ENCODE measurements at places on chromosomes 1 and 21.

GRCh38 chr1:46379996-46380395, 14.1 kb upstream of the FAAH start:
- DNase-seq, result no peak

- peak; percentile 86 for DNase-seq
Observed at GRCh38 chr1:906600-907420, 16.9 kb upstream of the SAMD11 start.

GRCh38 chr1:155062702-155063411, 683 bp upstream of the EFNA4 start:
- peak; percentile 87 for DNase-seq

- no peak for DNase-seq
Observed at GRCh38 chr1:191615101-191615821, 543.0 kb upstream of the RGS18 start.

- DNase-seq, result peak; percentile 62
Observed at GRCh38 chr1:34833711-34834110, 25.8 kb downstream of the SMIM12 start.

DNA sequence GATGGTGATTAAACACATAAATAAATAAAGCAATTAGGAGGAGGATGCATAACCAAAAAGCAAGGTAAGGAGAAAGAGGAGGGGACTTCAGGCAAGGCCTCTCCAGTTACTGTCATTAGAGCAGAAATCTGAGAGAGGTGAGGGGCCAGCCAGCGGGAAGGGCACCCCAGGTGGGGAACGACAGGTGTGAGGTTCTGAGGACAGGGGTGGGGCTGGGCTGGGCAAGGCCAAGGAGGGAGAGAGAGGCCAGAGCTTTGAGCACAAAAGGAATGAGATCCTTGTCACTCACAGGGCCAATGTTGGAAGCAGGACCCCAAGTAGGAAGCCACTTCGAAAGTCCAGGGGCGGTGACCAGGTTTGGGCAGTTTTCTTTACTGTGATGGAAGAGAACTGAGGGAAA, 182.2 kb upstream of the RAB4A start:
- no peak for DNase-seq

DNA sequence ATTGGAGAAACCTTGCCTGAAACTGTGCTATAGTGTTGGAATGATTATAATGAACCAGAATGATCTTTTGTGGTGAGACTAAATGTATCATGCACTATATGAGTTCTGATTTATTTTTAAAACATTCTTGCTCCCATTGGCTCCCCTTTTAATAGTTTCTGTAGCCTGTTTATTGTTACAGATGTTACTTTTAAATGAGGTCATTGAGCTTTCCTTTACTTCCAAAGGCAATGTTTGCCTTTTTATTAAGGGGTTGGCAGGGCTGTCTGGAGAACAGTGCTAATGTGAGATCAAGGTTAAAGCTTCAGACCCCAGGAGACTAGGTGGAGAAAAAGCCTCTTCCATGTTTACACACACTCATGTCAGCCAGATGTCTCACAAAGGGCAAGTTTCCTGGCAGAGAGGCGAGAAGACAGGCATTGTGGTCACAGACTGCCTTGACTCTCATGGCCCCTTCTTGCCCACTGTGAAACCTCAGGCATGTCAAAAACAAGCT, 120.6 kb upstream of the RAVER2 start:
- DNase-seq, result no peak

- DNase-seq, result no peak
Observed at GRCh38 chr1:210684466-210685294, 356.0 kb downstream of the HHAT start.

DNA sequence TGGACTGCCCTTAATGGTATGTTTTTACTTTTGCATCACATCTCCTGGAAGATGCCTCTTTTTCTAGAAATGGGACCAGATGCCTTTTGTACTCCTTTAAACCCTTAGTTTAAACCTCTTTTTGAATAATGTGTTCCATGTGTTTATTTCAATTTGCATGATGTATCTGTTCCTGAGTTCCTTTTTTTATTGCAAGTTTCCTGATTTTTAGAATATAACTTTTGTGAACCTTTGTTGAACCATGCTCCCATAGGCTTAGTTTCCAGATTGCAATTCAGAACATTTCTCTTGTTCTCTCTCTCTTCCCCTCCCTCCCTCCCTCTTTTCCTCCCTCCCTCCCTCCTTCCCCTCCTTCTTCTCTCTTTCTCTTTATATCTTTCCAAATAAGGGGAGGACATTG, 81.9 kb downstream of the RGL1 start:
- DNase-seq, result no peak

GRCh38 chr21:45158491-45159423, 84.4 kb downstream of the ADARB1 start:
- DNase-seq, result no peak

DNA sequence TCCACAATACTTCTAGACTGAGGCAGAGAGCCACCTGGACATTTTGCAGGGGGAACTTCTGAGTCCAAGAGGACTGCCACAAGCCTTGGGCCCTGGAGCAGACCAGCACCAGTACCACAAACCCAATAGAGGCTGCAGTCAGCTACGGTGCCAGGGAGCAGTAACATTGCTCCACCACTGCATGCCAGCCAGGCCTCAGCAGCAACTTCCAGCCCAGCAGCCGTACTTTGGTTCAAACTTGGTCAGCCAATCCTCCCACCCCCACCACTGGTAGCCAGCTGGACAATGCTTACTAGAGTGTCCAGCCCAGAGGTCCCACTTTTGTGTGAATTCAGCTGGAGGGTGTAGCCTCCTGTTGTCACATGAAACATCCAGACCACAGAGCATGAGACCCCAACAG, 107.4 kb downstream of the SLC5A9 start:
- no peak for DNase-seq

- no peak for DNase-seq
Observed at GRCh38 chr1:16077406-16078245, 4.2 kb upstream of the FAM131C start.

DNA sequence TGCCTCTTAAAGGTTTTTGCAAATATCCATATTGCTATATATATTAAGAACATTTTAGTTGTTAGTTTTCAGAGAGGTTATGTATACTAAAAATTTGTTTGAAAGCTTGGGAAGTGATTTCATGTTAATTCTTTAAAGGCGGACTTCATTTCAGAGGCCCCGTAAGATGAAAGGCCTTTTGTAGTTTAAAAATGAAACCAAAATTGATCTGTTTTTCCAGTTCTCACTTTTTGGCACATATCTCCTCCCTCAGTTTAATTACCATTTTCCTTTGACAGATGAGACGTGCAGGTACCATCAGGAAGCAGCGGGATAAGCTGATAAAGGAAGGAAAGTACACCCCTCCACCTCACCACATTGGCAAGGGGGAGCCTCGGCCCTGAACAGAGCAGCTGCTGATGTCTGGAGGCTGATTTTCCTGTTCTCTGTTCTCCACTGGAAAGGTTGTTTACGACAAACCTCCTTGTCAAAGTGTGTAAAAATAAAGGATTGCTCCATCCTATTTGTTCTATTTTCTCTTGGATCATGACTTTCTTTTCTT, 8.0 kb downstream of the NDUFS5 start:
- DNase-seq, result no peak

GRCh38 chr1:246271516-246271915, 235.6 kb downstream of the SMYD3 start:
- no peak for DNase-seq

- DNase-seq, result no peak
Observed at GRCh38 chr1:112092656-112093371, 103.3 kb upstream of the KCND3 start.

- DNase-seq, result no peak
Observed at GRCh38 chr1:84407958-84408422, 9.7 kb downstream of the DNASE2B start.

- DNase-seq, result peak; percentile 36
Observed at GRCh38 chr1:168708698-168709404, 20.2 kb downstream of the DPT start.

DNA sequence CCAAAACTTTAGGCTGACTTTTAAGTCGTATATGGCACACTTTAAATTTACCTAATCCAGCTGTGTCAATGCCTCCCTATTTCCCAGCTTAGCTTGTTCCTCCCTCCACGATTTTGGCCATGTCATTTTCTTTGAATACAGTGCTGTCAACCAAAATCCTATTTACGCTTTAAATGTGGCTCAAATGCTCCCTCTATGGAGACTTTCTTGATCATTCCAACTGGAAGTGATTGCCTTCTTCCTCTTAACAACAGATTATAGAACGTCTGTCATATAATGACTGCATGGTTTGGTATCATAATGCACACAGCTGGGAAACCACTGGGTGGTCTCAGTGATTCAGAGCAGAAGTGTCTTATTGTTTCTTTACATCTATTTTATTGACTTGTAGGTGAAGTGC, 18.9 kb upstream of the BATF3 start:
- peak; percentile 8 for DNase-seq

DNA sequence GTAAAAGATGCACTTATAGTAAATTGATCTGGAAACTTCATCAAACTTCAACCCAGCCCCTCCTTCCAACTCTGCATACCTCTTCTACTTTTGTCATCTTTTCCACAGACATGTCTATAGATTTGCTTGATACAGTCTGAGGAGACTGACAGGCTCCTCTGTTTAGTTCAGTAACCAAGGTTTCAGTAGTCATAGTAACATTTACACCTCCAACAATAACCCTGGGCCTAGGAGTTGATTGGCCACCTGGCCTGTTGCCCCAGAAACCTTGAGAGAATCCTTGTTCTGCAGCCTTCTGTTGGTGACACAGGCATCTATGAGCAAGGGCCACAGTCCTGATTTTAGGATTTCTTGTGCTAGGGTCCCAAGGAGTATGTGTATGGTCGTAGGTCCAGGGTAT, at the start of gene CFAP141:
TSS of gene CFAP141 (minus strand) at position 138 of the 400 bp plus-strand sequence. CDS start at position 112, 26 bp downstream.
- no peak for DNase-seq

DNA sequence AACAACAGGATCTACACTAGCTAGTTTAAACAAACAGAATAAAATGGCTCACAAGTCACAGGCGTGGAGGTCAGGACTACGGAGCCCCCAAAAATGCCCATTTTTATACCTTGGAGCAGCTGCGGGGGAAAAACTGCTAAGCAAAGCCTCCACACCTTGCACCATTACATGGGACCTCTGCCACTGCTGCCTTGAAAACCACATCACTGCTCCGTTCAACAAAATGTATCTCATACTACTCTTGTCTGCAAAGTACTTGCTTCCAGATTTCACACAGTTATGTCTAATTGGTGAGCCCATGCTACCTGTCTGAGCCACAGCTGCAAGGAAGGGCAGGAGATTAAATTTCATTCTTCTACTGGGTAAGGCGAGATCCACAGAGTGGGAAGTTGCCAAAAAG, 24.4 kb downstream of the MRPL39 start:
- DNase-seq, result no peak

DNA sequence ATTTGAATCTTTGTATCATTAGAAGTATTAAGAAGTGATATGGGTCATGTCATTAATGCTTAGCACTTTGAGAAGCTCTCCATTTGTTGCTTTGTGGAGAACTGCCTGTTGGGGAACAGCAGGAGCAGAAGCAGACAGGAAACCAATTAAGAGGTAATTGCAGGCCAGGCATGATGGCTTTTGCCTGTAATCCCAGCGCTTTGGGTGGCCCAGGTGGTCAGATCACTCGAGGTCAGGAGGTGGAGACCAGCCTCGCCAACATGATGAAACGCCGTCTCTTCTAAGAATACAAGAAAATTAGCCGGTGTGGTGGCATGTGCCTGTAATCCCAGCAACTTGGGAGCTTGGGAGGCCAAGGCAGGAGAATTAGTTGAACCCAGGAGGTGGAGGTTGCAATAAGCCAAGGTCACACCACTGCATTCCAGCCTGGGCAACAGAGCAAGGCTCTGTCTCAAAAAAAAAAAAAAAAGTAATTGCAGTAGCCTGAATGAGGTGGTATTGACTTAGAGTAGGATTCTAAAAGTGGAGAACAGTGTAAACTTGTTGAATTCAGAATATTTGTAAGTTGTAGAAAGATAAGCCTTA, 57.8 kb upstream of the FASLG start:
- DNase-seq, result no peak

DNA sequence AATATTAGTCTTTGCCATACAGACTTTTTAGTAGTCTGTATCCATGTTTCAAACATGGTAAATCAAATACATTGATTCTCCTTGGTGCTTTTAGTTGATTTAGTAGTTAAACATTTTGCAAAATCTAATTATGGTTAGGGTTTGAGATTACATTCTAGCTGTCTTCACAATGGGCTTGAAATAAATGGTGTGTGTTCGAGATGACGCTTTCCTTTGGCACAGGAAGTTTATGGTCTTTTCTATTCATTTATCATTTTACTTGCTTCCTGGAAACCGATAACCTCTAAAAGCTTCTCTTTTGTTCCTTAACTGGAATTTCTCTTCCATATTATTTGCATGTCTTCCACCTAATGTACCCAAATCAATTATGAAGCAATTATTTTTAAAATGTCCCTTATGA, 38.4 kb downstream of the ZP4 start:
- DNase-seq, result no peak

DNA sequence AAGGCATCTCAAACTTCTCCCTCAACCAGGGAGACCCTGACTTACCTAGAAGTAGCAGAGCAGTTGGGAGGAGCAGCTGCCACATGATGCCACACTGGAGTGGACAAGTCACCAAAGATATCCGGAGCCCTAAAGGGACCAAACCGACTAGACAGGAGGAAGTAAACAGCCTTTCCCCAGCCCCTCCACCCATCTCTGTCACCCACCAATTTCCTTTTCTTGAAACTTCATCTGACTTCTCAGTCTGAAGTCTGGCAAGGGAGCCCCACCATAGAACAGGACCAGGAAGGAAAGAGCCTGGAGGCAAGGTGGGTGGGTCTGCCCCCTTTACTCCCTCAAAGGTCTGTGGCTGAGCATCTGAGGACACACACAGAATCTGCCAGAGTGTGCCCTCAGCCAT, at the start of gene FCGR3A:
TSS of gene FCGR3A (minus strand) at position 167 of the 400 bp plus-strand sequence. CDS start at position 85, 82 bp downstream.
- DNase-seq, result no peak

DNA sequence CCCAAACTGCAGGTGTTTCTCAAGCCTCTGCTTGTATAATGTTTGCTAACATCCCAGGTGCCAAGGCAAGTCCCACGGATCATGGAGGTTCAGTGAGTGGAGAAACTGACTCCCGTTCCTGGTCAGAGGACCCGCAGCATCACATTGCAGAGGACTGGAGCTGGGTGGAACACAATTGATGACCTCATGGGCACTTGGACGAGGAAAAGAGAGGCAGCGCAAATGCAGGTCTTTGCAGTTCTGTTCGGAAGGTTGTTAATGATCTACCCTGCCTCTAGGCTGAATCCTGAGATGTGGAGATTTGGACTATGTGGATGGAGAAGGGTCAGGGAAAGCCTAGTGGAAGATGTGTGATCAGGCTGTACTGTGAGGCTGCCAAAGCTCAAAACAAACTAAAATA, 192.9 kb downstream of the DUSP10 start:
- no peak for DNase-seq

- peak; percentile 22 for DNase-seq
Observed at GRCh38 chr1:41754540-41754939, 164.2 kb downstream of the HIVEP3 start.

DNA sequence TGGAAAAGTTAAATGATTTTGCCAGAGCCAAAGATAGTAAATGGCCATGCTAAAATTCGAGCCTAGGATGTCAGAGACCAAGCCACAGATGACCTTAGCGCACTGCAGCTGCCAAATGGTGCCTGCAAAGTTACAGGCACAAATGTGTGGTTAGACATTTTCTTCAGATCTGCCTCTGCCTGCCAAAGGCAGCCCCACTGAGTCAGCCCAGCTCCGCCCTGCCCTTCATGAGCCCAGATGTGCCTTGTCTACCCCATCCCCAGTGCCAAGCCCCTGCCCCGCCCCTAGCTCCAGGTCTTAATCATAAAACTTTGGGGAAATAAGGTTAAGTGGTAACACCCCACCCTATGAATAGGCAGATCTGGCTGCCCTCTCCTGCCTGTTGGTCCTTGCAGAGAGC, 105.9 kb downstream of the DTL start:
- DNase-seq, result peak; percentile 84

All from hematopoietic multipotent progenitor cell treated with erythropoietin and hydrocortisone succinate and interleukin-3 and kit ligand, for 6 days (in vitro differentiated cells).